ENCODE measurements at places on chromosomes 4 and X.
A peak's percentile ranks its signal among the peaks of the same experiment; 100 is the strongest.

DNA sequence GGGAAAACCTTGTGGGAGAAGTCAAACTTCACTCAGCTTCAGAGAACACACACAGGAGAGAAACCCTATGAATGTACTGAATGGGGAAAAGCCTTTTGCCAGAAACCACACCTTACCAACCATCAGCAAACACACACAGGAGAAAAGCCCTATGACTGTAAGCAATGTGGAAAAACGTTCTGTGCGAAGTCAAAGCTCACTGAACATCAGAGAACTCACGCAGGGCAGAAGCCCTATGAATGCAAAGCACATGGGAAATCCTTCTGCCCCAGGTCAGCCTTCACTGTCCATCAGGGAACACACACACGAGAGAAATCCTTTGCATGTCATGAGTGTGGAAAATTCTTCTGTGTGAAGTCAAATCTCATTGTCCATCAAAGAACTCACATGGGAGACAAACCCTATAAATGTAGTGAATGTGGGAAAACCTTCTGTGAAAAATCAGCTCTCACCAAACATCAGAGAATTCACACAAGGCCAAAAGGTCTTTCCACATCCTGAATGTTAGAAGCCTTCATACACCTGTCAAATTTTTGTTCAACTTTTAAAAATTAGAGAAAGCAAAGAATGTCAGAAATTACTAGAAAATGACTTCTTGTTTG is 199.4 kb downstream of the SMIM20 start:
- DNase-seq, result no peak

GRCh38 chr4:112747036-112747435 is 110.1 kb downstream of the LARP7 start:
- no peak for DNase-seq

- no peak for DNase-seq
These were observed 174.9 kb upstream of the CTSO start for GRCh38 chr4:156128616-156129015.

DNA sequence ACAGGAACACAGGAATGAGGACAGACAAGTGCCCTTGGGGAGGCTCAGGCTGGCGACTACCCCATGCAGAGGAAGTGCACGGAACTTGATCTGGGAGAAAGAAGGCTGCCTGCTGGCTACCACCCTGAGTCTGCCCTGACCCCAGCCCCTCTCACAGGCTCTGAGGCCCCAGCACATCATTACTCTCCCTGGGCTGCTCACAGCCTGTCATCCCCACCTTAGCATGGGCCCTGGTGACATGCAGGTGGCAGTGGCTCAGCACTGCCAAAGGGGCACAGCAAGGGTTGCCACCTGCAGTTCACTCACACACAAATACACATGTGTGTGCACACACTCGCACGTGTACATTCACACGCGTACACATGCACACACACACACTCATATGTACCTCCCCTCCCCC is 26.1 kb upstream of the MAMLD1 start:
- DNase-seq, result no peak

GRCh38 chr4:163587867-163588266 is 93.4 kb downstream of the TMA16 start:
- DNase-seq, result peak; percentile 9

GRCh38 chr4:110518889-110519490 is 43.0 kb downstream of the ENPEP start:
- peak; percentile 24 for DNase-seq

GRCh38 chr4:3871881-3872833 is 106.0 kb downstream of the ADRA2C start:
- DNase-seq, result no peak

GRCh38 chr4:24235618-24236017 is 345.8 kb upstream of the PPARGC1A start:
- DNase-seq, result no peak

DNA sequence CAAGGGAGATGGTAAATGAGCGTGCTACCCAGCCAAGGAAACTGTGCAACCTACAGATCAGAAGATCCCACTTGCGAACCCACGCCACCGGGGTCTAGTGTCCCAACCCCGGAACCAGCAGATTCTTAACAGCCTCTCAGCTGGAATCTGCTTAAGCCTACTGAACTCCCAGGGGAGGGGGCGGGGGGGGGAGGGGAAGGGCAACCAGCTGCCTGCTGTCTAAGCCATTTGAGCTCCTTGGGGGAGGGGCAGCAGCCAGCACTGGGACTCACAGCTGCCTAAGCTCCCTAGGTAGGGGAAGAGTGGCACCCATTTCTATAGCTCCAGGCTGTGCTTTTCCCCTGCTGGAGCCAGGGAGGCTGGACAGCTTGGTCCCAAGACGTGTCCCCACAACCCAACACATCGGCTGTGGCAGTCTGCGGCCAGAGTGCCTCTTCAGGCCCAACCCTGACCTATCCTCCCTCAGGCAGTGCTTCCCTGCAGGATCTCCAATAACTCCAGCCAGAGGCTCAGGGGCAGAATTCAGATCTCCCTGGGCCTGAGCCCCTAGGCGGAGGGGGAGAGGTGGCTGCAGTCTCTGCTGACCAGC is 289.2 kb downstream of the LDB2 start:
- DNase-seq, result no peak

DNA sequence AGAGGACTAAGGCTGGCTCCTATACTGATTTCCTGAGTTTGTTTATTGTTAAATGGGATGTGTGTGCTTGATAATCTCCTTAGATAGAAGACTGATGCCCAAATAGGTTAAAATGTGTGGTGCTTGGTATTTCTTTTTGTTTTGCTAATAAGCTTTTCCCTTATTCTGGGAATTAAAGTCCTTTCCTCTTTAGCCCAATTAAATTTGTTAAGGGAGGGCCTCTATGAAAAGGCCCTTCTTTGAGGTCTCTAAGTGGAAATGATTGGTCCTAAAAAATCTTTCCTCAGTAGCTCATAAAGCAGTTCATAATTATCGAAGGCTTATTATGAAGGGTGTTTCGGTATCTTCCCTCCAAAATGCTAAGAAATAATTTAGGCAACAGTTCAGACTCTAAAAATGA is at the start of gene RRH:
Gene RRH (plus strand): TSS at position 301 of the 400 bp plus-strand sequence. CDS start 56 bp downstream, at position 357.
- no peak for DNase-seq

DNA sequence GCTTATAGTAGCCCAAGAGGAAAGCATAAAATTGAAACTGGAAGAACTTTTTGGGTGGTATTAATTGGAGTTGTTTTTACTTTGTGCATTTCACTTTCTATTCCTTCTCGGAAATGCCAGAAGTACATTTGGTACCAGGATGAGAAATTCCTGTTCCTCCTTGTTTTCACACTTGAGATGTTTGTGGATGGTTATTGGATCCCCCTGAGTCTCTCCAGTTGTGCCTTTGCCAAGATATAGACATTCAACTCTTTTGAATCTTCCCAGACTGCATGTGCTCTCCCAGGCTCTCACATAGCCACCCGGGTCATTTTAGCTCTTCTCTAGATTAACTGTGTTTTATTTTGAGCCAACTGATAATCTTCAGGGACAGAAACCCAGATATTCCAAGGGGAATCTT is 120.5 kb downstream of the AFF1 start:
- DNase-seq, result no peak

DNA sequence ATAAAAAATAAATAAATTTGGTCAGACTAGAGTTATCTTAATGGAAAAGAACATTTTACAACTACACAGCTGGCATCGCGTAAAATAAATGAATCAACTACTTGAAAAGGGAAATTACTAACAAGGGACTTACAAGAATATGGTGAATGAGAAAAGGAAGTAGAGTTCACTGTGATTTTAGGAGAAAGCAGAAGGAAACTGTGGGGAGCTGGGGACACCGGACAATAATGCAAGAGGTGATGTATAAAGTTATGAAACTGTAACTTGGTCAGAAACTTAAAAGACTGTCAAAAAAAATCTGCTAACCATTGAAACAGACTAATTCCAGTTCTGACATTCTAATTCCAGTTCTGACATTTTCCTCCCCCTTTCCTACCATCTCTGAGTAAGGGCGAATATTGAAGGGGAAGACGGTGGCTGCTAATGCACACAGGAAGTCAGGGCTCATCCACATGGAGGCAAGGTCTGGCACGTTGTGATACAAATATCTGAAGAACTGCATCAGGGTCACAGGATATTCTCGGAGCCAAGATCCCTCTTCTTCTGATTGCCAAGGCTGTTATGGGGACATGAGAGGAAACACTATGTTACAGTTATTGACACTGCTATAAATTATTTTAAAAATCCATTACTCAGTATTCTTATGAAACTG is 170.5 kb downstream of the CDS1 start:
- DNase-seq, result peak; percentile 77

DNA sequence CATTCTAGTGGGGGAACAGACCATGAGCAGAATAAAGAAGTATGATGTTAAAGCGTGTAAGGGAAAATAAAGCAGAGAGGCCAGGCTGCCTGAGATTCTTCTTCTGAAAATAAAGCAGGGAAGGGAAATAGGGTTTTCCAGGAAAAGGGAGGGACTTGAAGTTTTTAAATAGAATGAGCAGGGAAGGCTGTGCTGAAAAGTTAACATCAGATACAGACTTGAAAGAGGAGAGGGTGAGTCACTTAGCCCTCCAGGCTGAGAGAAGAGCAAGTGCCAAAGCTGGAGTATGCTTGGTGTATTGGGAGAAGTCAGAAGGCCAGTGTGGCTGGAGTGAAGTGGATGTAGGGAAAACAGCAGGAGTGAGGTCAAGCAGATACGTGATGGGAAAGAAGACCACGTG is 10.0 kb upstream of the PLK4 start:
- no peak for DNase-seq

GRCh38 chr4:163681208-163681821 is 186.8 kb downstream of the TMA16 start:
- DNase-seq, result peak; percentile 73

DNA sequence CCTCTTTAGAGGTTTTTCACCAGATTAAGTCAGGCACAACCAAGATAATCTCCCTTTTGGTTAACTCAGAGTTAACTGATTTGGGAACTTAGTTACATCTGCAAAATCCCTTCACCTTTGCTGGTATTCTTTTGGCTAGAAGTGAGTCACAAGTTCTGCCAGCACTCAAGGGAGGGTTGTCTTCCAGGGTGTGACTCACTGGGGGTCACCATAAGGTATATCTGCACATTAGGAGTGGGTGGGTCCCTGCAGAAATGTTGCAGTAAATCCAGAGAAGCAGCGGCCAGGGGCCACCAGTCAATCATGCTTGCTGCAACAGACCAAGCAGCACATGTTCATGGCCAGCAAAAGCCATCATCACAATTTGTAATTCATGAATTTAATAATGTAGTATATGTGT is 59.8 kb upstream of the MAML3 start:
- no peak for DNase-seq

DNA sequence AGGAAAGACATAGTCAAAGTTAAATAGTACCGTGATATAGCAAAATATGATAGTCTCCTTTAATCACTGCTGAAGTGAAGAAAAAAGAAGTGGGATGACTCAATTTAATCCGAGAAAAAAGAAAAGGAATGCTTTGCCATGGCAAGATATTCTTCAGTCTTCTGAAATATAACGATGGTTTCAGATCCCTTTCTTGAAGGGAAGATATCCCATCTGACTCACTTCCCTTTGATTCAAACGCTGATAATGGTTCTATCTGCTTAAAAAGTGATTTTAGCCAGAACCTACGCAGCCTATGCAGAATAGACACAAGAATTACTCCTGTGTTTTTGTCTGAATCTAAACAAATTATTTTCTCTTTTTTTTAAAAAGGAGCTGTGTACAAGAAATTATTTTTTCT is 68.1 kb upstream of the FTHL17 start:
- DNase-seq, result no peak

DNA sequence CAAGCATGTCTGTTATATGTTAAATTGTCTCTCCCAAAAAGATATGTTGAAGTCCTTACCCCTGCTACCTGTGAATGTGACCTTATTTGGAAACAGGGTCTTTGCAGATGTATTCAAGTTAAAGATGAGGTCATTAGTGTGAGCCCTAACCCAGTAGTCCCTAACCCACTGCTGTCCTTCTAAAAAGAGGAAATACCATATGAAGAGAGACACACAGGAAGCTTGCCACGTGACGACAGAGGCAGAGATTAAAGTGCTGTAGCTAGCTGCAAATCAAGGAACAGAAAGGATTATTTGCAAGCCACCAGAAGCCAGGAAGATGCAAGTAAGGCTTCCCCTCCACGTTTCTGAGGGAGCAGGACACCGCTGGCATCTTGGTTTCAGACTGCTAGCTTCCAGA is 150.1 kb downstream of the HNRNPD start:
- peak; percentile 96 for DNase-seq

- no peak for DNase-seq
These were observed 318.7 kb downstream of the NAP1L3 start for GRCh38 chrX:93354651-93355050.

DNA sequence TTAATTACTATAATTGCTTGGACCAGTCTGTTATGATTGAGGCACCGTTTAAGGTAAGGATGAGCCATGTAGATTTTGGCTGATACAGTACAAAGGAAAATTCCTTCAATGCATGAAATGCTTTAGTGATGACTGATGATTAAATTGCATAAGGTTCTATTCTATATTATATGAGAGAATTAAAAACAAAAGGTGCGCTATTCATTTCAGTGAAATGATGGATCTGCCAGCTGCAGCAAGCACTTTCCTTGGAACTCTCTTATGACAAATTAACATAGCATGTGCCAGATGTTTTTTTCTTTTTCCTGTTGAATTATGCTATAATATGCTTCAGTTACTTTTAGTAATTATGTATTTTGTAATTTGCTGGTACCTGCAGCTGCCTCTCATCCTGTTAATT is 98.5 kb downstream of the JADE1 start:
- no peak for DNase-seq

Data from Kasumi-1 (cell line).